Nucleus accumbens (tissue), 56 donors: ENCODE measurements at places on chromosomes 3 and 15.

DNA sequence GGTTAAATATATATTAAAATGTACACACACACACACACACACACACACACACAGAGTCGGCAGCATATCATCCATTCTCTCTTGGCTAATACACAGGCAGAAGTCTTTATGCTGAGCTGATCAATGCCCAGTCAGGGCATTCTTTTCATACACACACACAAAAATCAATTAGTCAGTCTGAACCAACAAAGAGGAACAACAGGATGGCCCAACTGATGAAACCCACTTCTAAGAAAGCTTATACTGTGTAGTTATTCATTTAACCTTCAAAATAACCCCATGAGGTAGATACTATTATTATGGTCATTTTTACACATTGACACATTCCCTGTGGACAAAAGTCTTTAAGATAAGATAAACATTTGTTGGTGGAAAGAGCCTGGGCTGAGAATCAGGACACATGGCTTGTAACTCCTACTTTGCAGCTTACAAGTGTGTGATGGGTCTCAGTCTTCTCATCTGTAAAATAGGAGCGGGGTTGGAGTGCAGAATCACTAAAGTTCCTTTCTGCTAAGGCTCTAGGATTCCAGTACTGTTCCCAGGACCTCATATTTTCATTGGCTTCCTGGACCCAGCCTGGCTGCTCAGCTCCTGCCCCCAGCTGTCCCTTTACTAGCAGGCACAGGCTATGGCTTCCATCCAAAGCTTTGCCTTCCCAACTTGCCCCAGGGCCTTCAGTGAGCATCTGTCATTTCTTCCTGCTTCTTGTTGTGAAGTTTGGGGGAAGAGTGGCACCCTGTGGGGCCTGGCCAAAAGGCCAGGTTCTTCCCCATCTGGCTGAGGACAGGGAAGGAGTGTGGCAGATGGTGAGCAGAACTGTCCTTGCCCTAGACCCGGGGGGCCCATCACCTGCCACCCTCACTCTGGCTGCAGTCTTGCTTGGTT is 27.2 kb upstream of the GLCE start:
- DNase-seq: no peak

GRCh38 chr15:58962136-58962535 is 25.3 kb upstream of the RNF111 start:
- DNase-seq: no peak

GRCh38 chr3:165820671-165821123 is 16.5 kb downstream of the BCHE start:
- no peak for DNase-seq

- DNase-seq: no peak
Measured at GRCh38 chr15:68431037-68431791, 749 bp downstream of the ITGA11 start.

DNA sequence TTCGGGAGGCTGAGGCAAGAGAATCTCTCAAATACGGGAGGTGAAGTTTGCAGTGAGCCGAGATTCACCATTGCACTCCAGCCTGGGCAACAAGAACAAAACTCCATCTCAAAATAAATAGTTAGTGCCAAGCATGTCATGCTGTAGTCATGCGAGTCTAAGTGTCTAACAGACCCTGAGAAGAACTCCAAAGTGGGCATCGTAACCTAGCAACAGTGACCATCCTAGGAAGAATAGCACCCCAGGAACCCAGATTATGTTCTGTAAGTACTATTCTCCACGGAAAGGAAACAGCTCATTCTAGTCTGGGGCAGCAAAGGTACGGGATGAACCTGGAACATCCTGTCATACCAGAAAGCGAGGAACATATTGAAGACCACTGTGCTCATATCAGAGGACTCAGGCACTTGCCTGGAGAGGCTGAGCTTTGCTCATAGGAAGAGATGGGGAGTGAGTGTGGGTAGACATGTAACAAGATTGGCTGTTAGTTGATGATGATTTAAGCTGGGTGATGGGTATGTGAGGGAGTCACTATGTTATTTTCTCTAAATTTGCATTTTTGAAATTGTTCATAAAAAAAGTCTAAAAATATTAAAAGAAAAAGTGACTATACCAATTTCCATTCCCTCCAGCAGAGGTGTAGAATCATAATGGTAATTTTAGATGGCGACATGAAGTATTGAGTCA is 31.7 kb downstream of the BCL2L10 start:
- peak; percentile 10 for DNase-seq
